ENCODE measurements at places on chromosomes 7 and 10.

- no peak for DNase-seq
Measured at GRCh38 chr7:113550966-113551365, 367.8 kb downstream of the PPP1R3A start.

- DNase-seq = no peak
Measured at GRCh38 chr7:134938141-134938540, 48.2 kb upstream of the AGBL3 start.

DNA sequence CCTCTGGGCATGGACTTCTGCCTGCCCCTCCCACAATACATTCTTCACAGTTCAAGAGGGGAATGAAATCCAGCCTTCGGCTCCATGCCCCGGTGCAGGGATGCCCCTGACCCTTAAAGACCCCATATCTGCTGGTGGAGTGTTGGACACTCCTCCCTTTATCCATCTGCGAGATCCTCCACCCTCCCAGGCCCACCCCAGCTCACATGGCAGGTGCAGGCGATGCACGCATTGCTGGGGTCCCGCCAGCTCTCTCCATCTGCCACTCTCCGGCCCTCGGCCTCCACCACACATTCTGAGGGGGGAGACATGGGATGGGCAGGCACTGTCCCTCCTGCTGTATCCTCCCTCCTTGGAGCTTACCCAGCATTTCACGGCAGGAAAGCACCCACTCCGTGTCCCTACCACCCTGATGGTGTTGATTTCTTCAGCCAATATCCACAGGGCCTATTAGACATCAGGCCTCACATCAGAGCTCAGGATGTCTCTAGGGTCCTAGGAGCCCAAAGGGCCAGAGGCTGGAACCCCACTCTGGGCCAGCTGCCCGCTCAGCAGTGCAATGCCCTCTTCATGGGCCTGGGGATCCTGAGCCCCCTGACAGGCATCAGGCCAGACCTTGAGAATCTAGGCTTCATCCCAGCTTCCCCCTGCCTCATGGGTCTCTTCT, 18.3 kb downstream of the ATP6V1F start:
- no peak for DNase-seq

DNA sequence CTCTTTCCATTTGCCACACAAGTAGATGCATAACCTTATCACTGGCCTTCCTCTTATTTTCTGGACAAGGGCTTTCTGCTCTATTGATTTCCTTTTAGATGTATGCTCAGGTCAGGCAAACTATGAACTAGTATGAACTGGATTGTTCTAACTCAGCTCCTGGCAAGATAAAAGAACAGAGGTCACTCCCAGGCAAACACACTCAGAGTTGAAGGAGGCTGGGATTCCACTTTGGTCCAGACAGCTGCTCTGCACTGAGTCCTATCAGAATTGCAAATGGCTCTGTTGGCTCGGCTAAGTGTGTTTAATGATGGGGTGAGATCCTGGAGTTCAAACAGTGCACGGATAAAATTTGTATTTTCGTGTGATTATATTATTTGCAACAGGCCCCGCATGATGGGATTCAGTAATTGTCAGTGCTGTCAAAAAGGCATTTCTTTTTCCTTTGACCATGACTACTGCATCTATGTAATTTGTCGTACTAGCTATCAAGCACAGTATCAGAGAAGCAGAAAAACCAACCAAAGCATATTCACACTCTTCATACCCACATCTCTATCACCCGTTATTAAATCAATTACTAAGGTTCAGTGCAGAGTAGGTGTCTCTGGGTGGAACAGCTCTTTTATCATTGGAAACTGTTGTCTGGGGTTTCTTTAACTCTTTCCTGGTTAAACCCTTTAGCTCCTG, 288.1 kb upstream of the PRKCQ start:
- no peak for DNase-seq

DNA sequence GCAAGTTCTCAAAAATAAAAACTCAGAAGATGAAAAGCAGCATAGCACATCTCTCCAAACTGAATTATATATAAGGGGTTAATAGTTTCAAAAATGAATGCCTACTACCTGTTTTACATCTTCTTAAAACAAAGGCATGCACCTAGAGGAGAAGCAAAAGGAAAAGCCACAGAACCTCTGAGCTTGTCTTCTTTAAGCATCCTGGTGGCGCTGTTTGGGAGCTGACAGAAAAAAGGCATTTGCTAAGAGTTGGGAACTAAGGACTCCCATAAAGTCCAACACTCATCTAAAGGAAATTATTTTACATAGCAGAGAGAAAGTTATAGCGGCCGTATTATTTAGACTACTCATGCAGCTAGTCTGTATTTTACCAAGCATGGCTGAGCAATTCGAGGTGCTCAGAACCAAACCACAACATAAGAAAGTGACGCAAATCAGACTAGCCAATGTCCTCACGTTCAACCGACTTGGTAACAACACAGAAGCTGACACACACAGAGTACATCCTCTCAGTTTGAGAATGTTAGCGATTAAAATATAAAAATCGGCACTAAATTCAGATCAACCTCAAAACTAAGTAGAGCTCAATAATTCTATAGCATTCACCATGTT, 38.8 kb downstream of the PTN start:
- DNase-seq = no peak

GRCh38 chr10:129653861-129654260, 186.8 kb downstream of the MGMT start:
- no peak for DNase-seq

DNA sequence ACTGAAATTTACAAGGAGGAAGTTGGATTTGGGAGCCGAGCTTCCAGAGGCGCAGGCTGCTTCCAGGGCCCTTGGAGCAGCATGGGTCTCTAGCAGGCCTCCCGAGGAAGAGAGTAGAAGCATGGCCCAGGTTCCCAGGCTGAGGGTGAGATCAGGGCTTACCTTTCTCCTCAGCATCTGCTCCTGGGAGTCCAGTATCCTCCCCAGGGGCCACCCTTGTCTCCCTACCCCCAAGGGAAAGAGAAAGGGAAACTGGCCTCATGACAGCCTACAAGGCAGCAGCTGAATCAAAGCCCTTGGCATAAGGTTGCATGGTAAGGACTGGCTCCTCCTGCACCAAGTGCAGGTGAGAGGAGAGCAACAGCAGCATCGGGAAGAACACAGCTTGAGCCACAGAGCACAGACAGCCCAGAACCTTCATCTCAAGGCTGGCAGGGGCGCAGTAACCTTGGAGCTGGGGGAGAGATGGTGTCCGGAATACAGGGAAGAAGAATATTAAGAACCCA, 114.5 kb downstream of the MARCHF5 start:
- DNase-seq = peak; percentile 43

- no peak for DNase-seq
Measured at GRCh38 chr7:94532676-94533075, 23.1 kb downstream of the CASD1 start.

DNA sequence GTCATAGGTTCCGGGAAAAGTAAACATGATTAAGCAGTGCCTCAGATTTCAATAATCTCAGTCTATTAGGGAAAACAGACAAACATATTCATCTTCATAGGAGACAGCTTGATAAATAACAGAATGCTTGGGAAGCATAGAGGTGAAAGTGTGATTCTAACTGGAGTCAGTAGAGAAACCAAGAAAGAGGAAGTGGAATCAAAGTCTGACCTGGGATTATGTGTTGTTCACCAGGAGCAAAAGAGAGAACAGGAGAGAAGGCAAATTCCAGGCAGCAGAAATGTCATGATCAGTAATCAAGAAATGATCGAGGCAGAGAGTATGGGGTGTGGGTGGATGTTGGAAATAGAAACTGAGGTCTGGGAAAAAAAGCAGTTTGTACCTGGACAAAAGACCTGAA, 43.7 kb downstream of the DGKB start:
- no peak for DNase-seq

DNA sequence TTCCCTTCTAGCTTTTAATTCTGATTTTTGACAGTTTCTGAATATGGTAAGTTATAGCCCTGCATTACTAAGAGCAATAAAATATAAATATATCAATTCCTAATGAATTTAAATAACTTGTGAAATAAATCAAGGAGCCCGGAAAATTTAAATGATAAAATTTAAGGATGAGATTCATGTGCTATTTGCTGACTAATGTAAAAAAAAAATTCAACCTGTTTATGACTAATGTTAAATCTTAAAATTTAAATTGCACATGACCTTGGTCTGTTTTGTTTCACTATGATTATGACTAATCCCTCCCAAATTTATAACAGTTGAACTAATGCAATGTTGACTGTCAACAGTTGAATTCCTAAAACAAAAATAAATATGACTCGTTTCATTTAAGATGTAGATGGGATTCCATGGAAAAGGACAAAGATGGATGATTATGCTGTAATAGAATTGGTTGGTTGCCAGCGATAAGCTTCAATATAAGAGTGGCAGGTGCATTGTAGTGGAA, 419.9 kb downstream of the NRG3 start:
- DNase-seq = no peak

- no peak for DNase-seq
Measured at GRCh38 chr10:59626523-59626869, 83.2 kb downstream of the SLC16A9 start.

DNA sequence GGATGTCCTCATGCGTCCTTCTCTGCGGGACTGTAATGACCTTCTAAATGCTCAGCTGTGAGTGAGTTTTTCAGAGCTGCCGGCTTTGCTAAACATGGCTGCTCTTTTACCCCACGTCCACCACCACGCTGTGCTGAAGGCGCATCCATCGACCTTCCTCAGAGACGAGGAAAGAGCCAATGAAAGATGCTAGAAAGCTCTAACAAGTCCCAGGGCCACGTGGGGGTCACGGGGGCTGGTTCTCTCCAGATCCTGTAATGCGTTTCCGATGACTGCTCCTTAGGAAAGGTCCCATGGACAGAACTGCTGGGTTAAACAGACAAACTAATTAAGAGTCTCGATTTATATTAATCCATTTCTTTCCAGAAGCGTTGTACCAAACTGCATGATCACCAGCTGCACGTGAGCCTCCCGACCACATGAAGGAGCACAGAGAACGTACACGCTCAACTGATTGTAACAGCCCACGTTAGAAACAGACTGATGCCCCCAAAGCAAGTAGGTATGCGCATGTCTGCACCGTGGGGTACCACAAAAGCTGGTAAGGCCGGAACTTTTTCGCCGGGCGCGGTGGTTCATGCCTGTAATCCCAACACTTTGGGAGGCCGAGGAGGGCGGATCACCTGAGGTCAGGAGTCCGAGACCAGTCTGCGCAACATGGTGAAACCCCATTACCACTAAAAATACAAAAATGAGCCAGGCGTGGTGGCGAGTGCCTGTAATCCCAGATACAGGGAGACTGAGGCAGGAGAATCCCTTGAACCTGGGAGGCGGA, 109.6 kb downstream of the TCERG1L start:
- peak; percentile 59 for DNase-seq

- no peak for DNase-seq
Measured at GRCh38 chr10:1977461-1977860, 240.1 kb upstream of the ADARB2 start.

GRCh38 chr7:65308300-65308678, 65.4 kb upstream of the ZNF92 start:
- no peak for DNase-seq

DNA sequence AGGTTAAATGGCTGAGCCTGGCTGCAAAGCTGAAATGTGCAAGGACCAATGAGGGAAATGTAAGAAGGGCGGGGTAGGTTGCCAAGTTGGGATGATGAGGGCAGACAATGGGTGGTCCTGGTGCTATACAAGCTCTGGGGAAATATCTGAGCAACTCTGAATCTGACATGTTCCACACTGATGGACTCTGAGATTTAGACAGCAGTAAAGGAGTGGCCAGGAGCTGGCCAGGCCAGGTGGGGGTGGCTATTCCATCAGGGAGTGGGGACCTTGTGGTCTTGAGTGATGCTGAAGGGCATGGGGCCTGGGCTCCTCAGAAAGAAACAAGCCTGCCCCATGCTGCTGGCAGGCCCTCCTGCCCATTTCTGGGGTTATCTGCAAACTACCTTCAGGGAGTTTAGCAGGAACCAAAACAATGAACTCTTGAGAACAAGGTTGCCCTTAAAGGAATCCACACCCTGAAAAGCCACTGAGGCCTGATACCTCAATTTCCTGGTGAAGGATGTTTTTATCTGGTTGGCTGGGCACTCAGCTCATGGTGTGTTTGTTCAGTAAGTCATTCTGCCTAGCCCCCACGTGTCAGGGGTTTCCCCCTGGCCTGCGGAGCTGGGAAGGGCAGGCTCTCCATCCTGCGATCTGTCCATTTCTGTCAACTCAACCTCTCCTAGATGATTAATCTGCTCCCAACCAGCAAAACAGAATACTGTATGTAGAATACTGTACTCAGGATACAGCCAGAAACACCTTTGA, 143.3 kb upstream of the TNS3 start:
- peak; percentile 24 for DNase-seq

DNA sequence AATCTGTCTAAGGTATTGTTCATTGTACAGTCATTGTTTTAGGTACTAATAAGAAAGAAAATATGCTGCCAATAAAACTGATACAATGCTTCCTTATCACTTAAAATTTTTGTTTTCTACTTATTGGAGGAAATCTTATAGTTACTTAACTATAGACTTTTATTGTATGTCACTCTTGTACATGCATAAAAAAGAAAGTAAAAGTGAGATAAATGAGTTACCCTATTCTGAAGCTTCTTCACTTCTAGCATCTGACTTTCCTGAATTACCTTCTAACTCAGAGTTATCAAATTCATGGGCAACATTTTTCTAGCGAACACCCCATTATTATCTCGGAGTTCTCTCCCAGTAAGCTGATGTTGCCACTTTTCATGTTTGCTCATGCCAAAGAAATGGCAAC, 504.9 kb downstream of the SH2D4B start:
- DNase-seq = no peak
